ENCODE measurements at places on chromosomes 4 and X.

GRCh38 chr4:48432017-48432416 lies 51.1 kb upstream of the SLC10A4 start:
- no peak for DNase-seq

DNA sequence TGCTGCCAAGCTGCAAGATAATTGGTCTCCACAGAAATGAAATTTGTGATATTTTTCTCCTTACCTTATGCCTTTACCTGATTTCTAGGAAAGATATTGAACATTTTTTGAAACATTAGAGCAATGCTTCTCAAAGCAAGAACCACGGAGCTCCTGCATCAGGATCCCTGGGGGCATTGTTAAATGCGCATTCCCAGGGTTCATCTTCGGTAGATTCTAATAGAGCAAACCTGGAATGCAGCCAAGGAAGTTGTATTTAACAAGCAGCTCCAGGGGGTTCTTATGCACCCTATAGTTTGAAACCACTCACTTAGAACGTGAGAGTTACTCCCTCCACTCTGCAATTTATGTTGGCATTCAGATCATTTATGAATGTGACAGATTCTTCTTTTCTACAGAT lies 126.2 kb downstream of the SLC39A8 start:
- DNase-seq = no peak

GRCh38 chrX:106481341-106481740 lies 130.4 kb upstream of the RADX start:
- peak; percentile 58 for DNase-seq

DNA sequence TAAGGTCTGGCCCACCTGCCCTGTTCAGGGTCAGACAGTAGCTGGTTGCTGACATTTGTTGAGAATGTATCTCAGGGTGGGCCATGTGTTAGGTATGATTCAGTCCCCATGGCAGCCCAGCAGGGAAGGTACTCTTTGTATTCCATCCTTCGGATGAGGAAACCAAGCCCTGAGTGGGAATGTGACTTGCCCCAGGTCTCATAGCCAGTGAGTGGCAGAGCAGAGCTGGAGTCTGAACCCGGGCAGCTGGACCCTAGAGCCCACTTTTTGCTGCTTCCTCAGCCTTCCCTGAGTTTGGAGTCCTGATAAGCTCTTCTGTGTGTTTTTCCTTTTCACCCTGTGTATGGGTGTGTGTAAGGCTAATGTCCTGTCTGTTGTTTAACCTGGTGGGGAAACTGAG lies 21.6 kb upstream of the UBA1 start:
- DNase-seq = no peak

- DNase-seq = no peak
These were observed 121.1 kb upstream of the TEX13C start for GRCh38 chrX:125198546-125198945.

GRCh38 chr4:81460191-81460701 lies 11.5 kb downstream of the RASGEF1B start:
- no peak for DNase-seq

- DNase-seq = no peak
These were observed 35.7 kb downstream of the ING2 start for GRCh38 chr4:183540410-183541009.

- no peak for DNase-seq
These were observed 171.7 kb downstream of the PDGFRA start for GRCh38 chr4:54400802-54401201.

- no peak for DNase-seq
These were observed 286.8 kb upstream of the KLF3 start for GRCh38 chr4:38377195-38377594.

DNA sequence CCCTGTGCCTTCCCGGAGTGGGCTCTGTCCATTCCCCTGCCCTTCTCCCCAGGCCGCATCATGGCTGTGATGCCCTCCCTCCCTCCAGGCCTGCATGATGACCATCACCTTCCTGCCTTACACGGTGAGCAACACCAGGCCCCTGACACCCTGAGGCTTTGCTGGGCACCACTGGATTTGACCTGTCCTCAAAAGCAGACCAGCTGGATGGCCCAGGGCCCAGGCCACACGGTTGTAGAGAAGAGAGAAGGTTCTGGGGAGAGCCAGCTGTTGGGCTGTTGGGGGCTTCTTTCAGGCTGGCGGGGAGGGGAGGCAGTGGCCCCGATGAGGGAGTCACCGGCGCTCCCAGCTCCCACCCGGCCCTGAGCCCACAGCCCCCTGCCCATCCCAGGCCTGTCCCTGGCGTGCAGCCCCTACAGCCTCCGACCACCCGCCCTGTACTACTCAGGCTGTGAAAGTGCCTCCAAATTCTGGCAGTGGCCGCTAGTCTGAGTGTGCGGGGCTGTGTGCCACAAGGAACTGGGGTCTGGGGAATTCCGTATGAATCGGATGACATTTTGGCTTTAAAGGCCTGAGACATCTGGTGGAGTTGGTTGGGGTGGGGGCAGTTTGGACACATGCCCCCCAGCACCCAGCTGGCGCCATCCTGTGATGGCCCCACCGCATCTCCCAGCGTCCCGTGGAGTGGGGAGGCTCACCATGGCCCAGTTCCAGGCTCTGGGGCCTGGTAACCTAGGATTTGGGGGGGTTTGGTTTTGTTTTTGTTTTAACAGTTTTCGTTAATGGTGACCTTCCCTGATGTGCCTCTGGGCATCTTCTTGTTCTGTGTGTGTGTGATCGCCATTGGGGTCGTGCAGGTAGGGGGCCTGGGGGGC lies 19.6 kb downstream of the TMEM175 start:
- no peak for DNase-seq

DNA sequence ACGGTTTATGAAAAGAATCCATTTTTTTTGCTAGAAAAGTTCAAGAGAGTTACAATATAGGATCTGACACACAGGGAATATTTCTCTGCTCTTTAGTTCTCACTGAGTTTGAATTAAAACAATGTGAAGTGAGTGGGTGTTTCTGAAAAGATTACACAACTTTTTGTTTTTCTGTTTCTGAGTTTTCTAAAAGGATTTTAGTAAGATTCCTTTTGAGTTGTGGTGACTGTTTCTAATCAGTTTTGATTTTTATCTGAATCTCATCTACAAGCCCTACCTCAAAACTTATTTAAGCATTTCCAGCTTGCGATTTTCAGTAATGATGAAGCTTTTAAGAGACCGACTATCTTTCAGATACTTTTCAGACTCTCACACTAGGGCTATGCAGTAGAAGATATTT lies 141.7 kb downstream of the GPAT3 start:
- no peak for DNase-seq

- DNase-seq = no peak
These were observed 284.4 kb upstream of the FGF16 start for GRCh38 chrX:77162777-77163176.

DNA sequence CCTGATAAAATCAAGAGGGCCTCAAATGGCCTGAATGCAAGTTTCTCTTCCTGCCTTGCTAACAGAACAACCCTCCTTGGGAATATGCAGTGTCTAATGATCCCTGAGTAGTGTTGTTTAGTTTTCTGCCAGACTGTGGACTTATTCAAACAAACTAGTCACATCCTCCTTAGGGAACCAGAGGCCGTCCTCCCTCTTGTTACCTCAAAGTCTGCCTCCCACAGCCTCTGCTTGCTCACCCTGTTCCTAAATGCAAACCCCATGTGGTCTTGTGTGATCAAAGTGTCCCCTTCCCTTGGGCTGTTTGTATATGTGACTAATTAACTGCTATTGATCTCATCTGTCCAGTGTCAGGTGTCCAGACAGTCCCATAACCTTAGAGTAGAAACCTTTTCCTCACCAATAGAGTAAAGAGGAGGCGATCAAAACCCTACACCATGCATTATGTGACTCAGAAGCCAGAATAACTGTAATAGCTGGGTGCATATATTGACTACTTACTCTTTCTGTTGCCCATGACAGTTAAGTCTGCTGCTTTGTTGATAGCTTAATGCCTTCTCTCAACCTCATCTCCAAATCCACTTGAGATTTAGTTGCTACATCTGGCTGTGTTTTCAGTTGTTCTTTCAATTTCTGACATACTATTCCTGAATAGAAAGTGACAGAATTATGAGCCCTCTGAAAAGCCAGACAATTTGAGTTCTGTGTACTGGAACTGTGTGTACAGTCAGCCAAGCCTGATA lies 473.0 kb upstream of the NWD2 start:
- no peak for DNase-seq

- no peak for DNase-seq
These were observed 62.3 kb downstream of the FAM184B start for GRCh38 chr4:17719106-17719505.

- no peak for DNase-seq
These were observed 1135.9 kb downstream of the RAPGEF2 start for GRCh38 chr4:160238790-160239189.

GRCh38 chrX:24339911-24340310 lies 20.5 kb upstream of the SUPT20HL1 start:
- no peak for DNase-seq

GRCh38 chr4:90883519-90883918 lies 756.3 kb downstream of the CCSER1 start:
- no peak for DNase-seq

GRCh38 chrX:57677132-57677858 lies 2.8 kb downstream of the NLRP2B start:
- DNase-seq = no peak

DNA sequence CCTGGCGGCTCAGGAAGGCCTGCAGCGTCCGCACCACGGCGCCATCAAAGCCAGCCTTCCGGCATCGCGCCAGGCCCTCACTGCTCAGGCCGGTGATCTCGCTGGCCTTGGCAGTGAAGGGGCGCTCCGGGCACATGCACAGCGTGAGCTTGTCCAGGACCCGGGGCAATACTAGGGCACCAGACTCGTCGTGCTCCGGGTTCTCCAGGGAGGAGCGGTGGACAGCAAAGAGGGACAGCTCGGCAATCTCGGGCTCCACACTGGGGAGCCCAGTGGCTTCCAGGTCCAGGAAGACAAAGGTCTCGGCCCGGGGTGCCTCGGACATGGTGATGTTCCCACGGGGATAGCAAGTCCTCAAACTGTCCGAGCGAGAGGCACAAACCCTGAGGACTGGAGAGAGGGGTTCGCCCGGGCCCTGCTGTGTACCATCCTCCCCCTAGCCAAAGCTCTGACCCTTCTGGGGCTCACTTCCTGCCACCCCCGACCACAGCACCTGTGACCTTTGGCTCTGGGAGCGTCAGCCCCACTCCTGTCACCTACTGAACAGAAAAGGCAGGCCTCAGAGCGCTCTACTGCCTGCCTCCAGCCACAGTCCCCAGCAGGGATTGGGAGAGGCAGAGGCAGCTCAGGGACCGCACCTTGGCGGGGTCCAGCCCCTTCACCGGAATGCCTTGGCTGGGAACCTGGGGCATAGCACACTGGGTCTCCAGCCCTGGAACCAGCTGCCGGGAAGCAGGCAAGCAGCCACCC lies 575 bp downstream of the TREX2 start:
- DNase-seq = no peak

- no peak for DNase-seq
These were observed 80.3 kb upstream of the HHIP start for GRCh38 chr4:144565527-144566195.

- DNase-seq = no peak
These were observed 90.2 kb downstream of the CXCL13 start for GRCh38 chr4:77695774-77696173.

- no peak for DNase-seq
These were observed 93.6 kb downstream of the DCTD start for GRCh38 chr4:182823576-182823975.

DNA sequence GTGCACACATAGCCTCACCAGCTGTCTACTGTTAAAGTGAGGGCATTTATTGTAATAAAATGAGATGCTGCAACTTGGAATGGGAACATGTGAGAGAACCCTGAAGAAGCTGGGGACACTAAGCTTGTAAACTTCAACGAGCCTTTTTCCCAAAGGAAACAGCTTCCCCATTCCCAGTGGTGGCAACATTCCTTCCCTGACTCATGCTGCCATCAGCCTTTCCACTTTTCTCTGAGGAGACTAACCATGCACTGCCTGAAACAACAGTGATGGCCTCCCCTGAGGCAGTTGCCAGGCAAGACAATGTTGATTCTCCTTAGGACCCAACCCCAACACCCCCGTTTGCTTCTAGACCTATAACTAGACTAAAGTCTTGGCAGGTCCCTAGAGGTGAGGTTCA lies 928.3 kb downstream of the GLUD2 start:
- no peak for DNase-seq

All from CD4-positive, alpha-beta T cell treated with Interleukin-10 for 1 hour (primary cell).